DND-41 (cell line): ENCODE measurements at places on chromosomes 1 and 21.
A peak's percentile ranks its signal among the peaks of the same experiment; 100 is the strongest.

DNA sequence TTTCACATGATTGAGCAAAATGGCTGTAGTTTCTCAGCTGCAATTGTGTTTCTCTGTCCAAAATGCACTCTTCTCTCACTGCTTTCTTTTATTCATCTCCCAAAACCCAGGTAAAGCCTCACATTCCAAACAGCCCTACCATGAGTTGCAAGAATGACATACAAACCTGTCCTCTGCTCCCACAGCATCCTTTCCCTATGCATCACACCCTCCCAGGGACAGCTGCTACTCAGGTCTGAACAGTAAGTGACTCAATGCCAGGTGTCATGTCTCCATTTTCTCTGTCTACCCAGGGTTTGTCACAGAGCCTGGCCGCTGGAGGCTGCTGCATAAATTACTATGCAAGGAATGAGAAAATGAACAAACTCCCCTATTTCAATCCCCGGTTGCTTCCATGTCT, 118.5 kb downstream of the PLD5 start:
- DNase-seq, result no peak
- H3K4me1 ChIP-seq, result no peaks in the 10 kb centered on the region
- no peaks in the 10 kb centered on the region for H3K27me3 ChIP-seq
- no peak overlapping the region for H3K4me3 ChIP-seq
- no peaks in the 10 kb centered on the region for H3K36me3 ChIP-seq
- H3K27ac ChIP-seq, result no peak overlapping the region

GRCh38 chr1:198350456-198350855, 190.0 kb downstream of the ATP6V1G3 start:
- no peaks in the 10 kb centered on the region for H3K27me3 ChIP-seq
- H3K4me3 ChIP-seq, result no peak overlapping the region
- no peak overlapping the region for H3K27ac ChIP-seq

- no peak for DNase-seq
- no peak overlapping the region for H3K4me3 ChIP-seq
- no peaks in the 10 kb centered on the region for H3K4me1 ChIP-seq
- H3K27ac ChIP-seq, result no peak overlapping the region
- H3K27me3 ChIP-seq, result no peaks in the 10 kb centered on the region
Observed at GRCh38 chr1:229842302-229843255, 216.5 kb downstream of the URB2 start.

DNA sequence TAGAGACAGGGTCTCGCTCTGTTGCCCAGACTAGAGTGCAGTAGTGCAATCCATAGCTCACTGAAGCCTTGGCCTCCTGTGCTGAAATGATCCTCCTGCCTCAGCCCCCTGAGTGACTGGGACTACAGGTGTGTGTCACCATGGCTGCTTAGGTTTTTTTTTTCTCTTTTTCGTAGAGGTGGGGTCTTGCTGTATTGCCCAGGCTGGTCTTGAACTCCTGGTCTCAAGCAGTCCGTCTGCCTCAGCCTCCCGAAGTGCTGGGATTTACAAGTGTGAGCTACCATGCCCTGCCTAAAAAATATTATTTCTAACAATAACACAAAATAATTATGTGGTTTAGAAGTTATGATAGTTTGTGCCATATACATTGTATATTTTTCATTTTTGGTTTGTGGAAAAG, 9.9 kb downstream of the CAMTA1 start:
- no peaks in the 10 kb centered on the region for H3K4me1 ChIP-seq
- H3K27ac ChIP-seq, result no peak overlapping the region
- H3K4me3 ChIP-seq, result no peak overlapping the region
- no peaks in the 10 kb centered on the region for H3K27me3 ChIP-seq
- no peak for DNase-seq
- peaks cover 18% of the 10 kb centered on the region for H3K36me3 ChIP-seq

GRCh38 chr1:53076165-53076564, 14.2 kb downstream of the PODN start:
- no peak overlapping the region for H3K27ac ChIP-seq
- no peak overlapping the region for H3K4me3 ChIP-seq
- no peak for DNase-seq
- no peaks in the 10 kb centered on the region for H3K36me3 ChIP-seq
- H3K4me1 ChIP-seq, result no peaks in the 10 kb centered on the region
- H3K27me3 ChIP-seq, result no peaks in the 10 kb centered on the region

DNA sequence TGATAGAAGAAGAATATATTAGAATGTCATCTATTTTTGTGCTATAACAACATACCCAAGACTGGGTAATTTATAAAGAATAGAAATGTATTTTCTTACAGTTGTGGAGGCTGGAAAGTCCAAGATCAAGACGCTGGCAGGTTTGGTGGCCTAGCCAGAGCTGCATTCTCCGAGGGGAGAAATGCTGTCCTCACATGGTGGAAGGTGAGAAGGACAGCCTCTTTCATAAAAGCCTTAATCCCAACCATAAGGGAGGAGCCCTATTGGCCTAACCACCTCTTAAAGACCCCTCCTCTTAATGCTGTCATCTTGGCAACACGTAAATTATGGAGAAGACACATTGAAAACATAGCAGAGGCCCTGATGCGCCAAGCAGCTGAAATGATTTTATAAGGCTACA, 60.1 kb upstream of the KAZN start:
- H3K27me3 ChIP-seq, result peaks cover 17% of the 10 kb centered on the region
- DNase-seq, result no peak
- no peak overlapping the region for H3K4me3 ChIP-seq
- no peaks in the 10 kb centered on the region for H3K36me3 ChIP-seq

DNA sequence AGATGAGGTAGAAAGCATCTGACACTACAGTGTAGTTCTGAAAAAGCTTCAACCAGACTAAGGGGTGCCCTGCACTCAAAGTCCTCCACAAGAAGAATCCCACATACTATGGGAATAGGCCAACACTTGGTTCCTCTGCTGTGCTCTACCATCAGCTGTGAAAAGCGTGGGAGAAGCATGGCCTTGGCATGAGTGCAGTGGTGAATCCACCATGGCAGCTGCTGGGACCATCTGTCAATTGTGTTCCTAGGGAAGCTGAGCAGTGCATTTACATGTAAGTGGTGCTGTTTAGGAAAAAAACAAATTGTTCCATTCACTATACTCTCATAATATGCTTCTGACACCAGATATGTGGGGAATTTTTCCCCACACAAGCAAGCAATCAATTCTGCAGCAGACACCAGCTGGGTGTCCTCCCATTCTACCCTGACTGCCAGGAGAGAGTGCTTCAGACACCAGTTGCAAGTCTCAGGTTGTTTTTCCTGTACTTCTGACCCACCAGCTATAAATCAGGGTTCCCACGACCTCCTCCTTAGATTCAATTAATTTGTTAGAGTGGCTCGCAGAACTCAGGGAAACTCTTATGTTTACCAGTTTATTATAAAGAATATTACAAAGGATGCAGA, 230.8 kb upstream of the CHRM3 start:
- no peak overlapping the region for H3K4me3 ChIP-seq
- H3K27me3 ChIP-seq, result no peaks in the 10 kb centered on the region
- H3K27ac ChIP-seq, result no peak overlapping the region
- H3K4me1 ChIP-seq, result no peaks in the 10 kb centered on the region

DNA sequence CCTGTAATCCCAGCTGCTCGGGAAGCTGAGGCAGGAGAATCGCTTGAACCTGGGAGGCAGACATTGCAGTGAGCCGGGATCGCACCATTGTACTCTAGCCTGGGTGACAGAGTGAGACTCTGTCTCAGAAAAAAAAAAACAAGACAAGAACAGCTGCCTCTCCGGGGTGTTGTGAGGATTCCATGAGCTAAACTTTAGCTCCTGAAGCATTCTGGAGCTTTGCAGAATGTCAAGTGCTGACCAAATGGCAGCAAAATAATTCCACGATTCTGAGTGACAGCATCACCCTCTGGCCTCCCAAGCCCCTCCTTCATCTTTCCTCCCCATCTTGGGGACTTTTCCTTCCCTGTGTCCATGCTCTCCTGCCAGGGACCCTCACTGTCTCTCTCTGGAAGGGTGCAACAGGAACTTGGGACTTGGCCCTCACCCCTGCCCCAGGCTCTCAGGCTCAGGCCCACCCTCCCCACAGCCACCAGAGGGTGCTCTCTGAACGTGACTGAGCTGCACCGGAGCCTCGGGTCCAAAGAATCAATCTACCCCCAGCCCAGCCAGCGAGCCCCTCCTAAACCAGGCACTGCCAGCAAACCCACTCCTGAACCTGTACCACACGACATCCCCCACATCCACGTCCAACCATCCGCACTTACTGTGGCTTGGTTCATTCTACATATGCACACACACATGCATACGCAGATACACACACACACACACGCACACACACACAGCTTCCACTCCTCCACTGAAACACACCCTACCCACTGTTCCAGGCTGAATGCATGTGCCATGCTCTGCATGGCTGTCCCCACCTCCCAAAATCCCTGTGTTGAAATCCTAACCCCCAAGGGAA, 45.7 kb downstream of the ACOT7 start:
- H3K27me3 ChIP-seq, result no peaks in the 10 kb centered on the region
- DNase-seq, result peak; percentile 51
- H3K36me3 ChIP-seq, result peaks cover 69% of the 10 kb centered on the region
- peak overlapping the region; percentile 45 for H3K27ac ChIP-seq
- no peak overlapping the region for H3K4me3 ChIP-seq

DNA sequence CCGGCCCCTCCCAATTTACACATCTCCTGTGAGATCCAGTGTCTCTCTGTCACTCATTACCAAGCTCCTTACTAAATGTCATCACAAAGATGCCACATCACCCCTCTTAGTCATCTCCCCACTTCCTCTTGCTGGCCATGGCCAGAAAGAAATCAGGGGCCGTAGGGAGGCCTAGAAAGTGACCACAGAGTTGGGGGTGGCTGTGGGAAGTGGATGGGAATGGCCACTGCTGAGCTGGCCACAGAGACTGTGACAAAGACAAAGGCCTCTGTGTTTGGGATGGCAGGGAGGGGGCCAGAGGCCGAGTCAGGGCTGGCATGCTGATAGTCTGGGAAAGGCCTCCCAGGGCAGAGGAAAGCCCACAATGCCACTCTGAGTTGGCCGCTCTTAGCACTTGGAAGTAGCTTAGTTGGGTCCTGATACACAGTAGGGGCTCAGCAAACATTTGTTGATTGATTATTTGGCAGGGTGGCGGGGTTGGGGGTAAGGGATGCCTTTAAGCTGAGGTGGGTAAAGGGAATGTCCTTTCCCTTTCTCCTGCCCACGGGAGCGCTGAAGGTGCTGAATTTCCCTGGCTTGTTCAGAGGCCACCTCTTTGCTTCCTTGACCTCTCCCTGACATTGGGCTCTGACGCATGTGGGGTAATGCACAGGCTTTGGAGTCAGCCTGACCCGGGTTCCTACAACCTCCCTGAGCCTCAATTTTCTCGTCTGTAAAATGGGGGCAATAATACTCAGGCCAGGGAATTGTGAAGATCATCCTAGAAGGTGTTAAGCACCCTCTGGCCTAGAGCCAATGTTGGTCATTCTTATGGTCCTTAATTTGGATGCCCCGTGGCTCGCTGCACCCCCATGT, 13.2 kb downstream of the NAV1 start:
- H3K36me3 ChIP-seq, result no peaks in the 10 kb centered on the region
- no peak for DNase-seq
- H3K27ac ChIP-seq, result no peak overlapping the region
- no peaks in the 10 kb centered on the region for H3K4me1 ChIP-seq
- H3K27me3 ChIP-seq, result peaks cover 4% of the 10 kb centered on the region
- no peak overlapping the region for H3K4me3 ChIP-seq

GRCh38 chr1:194447636-194448035, 1261.2 kb upstream of the B3GALT2 start:
- H3K27ac ChIP-seq, result no peak overlapping the region
- no peaks in the 10 kb centered on the region for H3K4me1 ChIP-seq
- no peak overlapping the region for H3K4me3 ChIP-seq
- no peak for DNase-seq
- no peaks in the 10 kb centered on the region for H3K36me3 ChIP-seq

- no peak for DNase-seq
- H3K4me3 ChIP-seq, result no peak overlapping the region
- no peaks in the 10 kb centered on the region for H3K27me3 ChIP-seq
- no peaks in the 10 kb centered on the region for H3K36me3 ChIP-seq
Observed at GRCh38 chr1:218346391-218347204, 1.5 kb downstream of the TGFB2 start.

- no peak for DNase-seq
- peaks cover 70% of the 10 kb centered on the region for H3K36me3 ChIP-seq
- no peak overlapping the region for H3K27ac ChIP-seq
- no peaks in the 10 kb centered on the region for H3K27me3 ChIP-seq
- H3K4me3 ChIP-seq, result no peak overlapping the region
Observed at GRCh38 chr1:200556002-200556401, 64.5 kb downstream of the KIF14 start.

GRCh38 chr1:28313702-28314546, 14.9 kb upstream of the MED18 start:
- H3K27me3 ChIP-seq, result no peaks in the 10 kb centered on the region
- no peaks in the 10 kb centered on the region for H3K4me1 ChIP-seq
- H3K36me3 ChIP-seq, result no peaks in the 10 kb centered on the region
- H3K4me3 ChIP-seq, result no peak overlapping the region
- no peak for DNase-seq

- no peak overlapping the region for H3K4me3 ChIP-seq
- DNase-seq, result no peak
- H3K27me3 ChIP-seq, result no peaks in the 10 kb centered on the region
- no peak overlapping the region for H3K27ac ChIP-seq
- H3K36me3 ChIP-seq, result no peaks in the 10 kb centered on the region
Observed at GRCh38 chr1:174877208-174877673, 122.5 kb upstream of the CACYBP start.

- no peaks in the 10 kb centered on the region for H3K27me3 ChIP-seq
- no peaks in the 10 kb centered on the region; the same call in 1 of the 2 replicates for H3K36me3 ChIP-seq
- H3K4me1 ChIP-seq, result no peaks in the 10 kb centered on the region
- no peak for DNase-seq
Observed at GRCh38 chr1:85630493-85630892, 49.9 kb downstream of the CCN1 start.

DNA sequence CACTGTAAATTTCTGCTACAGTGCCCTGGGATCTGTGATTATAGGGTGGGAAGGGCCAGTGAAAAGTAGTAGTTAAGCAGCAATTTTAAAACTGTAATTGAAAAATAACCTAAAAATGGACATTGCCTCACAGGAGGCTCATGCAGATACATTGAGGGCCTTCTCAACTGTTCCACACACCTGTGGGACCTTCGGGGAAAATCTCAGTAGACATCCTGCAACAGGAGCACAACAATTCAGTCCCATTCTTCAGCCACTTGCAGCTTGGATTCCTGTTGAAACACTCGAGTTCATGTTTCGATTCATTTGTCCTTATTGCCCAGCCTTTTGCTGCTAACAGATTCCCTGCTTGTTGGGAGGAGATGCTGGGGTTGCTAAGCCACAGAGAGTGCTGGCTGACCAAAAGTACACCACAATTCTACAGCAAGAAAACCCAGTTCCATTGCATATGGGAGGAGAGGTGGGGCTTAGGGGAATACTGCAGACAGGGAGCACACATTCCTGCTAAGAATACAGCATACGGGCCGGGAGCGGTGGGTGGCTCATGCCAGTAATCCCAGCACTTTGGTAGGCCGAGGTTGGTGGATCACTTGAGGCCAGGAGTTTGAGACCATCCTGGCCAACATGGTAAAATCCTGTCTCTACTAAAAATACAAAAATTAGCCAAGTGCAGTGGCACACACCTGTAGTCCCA, 4.5 kb downstream of the TMCC2 start:
- peaks cover 25% of the 10 kb centered on the region for H3K4me1 ChIP-seq
- H3K4me3 ChIP-seq, result no peak overlapping the region
- no peak overlapping the region for H3K27ac ChIP-seq
- H3K27me3 ChIP-seq, result no peaks in the 10 kb centered on the region
- no peak for DNase-seq
